ENCODE measurements at places on chromosomes 5 and 9. TPM values are rescaled to one million over a fixed set of nuclear protein-coding genes. Genes with fewer than 3 reads are reported as not detected.
A peak's percentile ranks its signal among the peaks of the same experiment; 100 is the strongest.

GRCh38 chr5:75603371-75603770, 7.9 kb upstream of the ANKDD1B start:
- DNase-seq: peak; percentile 53

- DNase-seq: no peak
Measured at GRCh38 chr9:35488566-35489312, 1.2 kb upstream of the RUSC2 start.

Gene HAVCR2
- under 0.01 TPM for total RNA-seq

Gene MEIKIN
- not detected for total RNA-seq

DNA sequence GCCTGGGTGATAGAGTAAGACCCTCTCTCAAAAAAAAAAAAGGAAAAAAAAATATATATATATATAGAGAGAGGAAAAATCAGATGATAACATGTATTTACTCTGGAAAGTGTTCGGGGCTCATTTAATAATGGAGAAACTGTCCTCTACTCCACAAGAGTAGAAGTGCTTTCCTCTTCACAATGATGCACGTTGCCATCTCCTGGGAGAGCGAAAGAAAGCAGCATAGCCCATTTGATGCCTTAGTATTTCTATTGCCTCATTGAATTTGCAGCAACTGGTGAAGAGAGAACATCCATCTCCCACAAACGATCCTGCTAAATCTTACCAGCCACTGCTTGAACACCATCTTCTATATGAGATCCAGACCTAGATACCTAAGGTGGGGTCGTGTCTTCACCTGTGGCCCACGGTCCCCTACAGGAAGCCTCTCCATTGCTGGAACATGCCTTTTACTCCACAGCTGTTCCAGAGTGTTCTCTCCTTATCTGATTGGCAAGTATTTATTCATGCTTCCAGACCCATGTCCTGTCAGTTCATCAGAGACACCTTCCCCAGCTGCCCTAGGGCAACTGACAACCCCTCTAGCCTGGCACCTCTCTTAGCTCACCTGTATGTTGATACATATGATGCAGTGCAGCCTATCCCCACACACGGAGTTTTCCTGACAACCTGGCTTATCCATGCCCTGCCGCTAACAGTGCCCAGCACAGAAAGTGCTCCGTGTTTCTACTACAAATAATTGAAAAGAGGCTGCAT, 115.3 kb downstream of the MARCHF11 start:
- DNase-seq: no peak

DNA sequence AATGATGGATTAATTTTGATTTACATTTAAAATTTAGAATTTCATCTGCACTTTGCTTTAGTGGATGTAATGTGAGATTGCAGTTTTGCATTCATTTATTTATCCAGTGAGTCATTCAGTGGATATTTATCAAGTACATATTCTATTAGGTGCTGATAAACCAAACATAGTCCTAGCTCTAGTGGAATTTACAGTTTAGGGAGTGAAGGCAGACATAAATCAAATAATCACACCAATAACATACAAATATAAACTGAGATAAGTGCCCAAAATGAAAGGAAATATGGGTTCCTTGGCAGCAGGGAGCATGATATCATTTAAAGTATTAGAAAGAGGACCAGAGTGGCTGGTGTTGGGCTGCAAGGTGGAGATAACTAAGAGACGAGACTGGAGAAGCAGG, 14.7 kb upstream of the NIPBL start:
- DNase-seq: no peak

GRCh38 chr5:8750100-8750499, 795.8 kb downstream of the SEMA5A start:
- DNase-seq: no peak

DNA sequence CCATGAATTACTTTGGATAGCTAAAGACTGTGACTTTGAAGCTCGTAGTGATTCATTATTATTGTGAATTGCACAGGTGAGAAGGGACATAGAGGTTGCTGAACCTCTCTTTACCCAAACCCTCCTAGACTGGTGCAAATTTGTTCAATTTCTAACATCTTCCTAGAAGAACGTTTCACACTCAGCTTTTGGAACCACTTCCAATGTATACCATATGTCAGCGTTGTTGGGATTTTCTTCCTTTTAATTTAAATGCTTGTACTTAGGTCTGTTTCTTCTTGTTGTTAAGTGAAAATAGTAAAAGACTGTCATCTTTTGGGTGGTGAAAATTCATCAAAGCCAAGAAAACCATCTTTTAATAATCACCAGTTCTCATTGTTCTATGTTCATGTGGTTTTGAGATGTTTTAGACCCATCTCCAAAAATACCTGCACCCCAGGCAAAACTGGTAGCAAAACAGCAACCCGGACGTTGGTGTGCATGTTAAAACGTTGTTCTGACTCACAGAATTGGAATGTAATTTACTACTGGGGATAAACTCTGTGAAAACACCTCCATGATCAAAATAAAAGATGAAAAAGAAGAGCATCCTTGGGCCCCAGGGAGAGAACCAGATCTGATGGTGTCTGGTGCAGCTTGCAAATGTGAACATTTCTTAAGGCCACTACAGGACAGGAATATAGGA, 238.3 kb downstream of the NPR3 start:
- no peak for DNase-seq

Measured in dermis blood vessel endothelial cell (primary cell).